ENCODE measurements at places on chromosomes 6 and 20.

DNA sequence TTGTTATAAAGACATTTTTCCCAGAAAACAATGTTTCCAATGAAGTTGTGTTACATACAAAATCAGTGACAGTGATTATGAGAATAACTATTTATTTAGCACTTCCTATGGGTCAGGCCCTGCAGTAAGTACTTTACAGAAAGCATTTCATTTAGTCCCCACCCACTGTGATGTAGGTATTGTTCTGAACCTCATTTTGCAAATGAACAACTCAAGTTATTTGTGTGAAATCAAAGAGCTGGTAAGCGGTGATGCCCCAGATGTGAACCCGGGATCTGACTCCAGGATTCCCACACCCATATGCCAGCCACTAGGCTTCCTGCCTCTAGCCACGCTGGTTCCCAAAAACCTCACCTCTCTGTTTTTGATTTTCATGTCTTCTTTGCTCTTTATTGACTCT is 30.9 kb downstream of the FAXC start:
- DNase-seq: no peak

DNA sequence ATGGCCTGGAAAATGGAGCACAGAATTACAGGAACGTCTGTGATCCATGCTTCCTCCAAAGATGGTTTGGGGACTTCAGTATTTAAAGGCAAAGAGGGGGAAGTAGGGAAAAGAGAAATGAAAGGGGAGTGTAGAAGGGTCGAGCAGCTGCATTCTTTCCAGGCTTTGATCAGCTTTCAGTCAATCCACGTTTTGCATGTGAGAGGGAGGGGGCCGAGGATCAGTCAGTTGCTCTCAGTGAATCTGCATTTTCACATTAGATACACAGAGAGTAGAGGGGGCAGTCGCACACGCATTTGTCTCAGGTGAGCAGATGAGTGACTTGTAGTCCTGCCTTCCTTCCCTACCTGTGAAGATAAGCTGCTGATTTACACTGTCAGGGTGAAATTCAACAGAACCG is 78.8 kb downstream of the FOXF2 start:
- DNase-seq: no peak

- DNase-seq: no peak
Observed at GRCh38 chr20:63968928-63969760, 586 bp downstream of the ZNF512B start.

DNA sequence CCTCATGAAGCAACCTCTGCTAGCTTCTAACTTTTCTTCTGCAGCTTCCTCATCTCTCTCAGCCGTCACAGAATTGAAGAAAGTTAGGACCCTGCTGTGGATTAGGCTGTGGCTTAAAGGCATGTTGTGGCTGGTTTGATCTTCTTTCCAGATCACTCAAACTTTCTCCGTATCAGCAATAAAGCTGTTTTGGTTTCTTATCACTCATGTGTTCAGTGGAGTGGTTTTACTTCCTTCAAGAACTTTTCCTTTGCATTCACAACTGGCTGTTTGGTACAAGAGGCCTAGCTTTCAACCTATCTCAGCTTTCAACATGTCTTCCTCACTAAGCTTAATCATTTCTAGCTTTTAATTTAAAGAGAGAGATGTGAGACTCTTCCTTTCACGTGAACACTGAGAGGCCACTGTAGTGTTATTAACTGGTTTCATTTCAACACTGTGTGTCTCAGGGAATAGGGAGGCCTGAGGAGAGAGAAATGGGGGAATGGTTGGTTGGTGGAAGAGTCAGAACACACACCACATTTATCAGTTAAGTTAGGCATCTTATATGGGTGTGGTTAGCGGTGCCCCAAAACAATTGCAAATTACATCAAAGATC is 17.2 kb downstream of the ZSCAN23 start:
- DNase-seq: no peak

- DNase-seq: no peak
Observed at GRCh38 chr6:21965016-21965415, 331.8 kb downstream of the PRL start.

- no peak for DNase-seq
Observed at GRCh38 chr6:36692220-36692619, 5.4 kb upstream of the RAB44 start.

DNA sequence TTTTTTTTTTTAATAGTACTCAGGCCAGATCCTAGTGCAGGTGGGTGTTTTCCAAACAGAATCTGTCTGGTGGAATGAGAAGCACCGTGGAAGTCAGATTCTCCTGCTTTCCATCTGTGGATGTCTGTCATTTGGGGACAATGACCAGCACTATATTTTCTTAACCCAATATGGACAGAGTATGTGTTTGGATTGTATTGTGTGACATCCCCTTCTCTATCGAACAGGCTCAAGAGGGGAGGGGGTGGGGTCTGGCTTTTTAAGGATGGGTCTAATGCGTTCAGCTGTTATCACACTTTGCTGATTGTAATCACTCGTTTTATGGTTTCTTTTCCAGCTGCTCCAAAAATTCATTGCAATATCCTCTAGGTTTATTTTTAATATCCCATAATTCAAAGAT is 197.5 kb upstream of the CEP162 start:
- DNase-seq: no peak

GRCh38 chr6:136487759-136488425 is 62.3 kb downstream of the MAP7 start:
- DNase-seq: no peak

- DNase-seq: no peak
Observed at GRCh38 chr6:169885131-169885530, 133.7 kb downstream of the ERMARD start.

All from NCI-H187 treated with DMSO at 0.1 percent for 48 hours (cell line).